ENCODE measurements at places on chromosomes 7 and 10.

DNA sequence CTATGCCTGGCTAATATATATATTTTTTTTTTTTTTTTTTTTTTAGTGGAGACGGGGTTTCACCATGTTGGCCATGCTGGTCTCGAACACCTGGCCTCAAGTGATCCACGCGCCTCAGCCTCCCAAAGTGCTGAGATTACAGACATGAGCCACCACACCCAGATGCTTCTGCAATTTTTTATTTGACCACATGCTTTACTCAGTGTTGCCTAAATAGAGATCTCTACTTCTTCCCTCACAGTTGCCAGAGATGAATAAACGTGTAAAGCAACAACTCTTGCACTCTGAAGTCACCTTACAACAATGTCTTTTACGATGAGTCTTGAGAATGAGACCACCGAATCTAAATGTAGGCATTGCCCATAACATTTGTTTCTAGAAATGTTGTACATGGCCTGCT is 107.9 kb upstream of the FRMD4A start:
- DNase-seq = no peak

GRCh38 chr10:17227367-17228090 is 512 bp upstream of the VIM start:
- DNase-seq = peak; percentile 71

GRCh38 chr10:6787718-6788117 is 207.6 kb upstream of the PRKCQ start:
- DNase-seq = no peak

GRCh38 chr7:24714676-24715010 is 42.6 kb downstream of the GSDME start:
- DNase-seq = no peak

DNA sequence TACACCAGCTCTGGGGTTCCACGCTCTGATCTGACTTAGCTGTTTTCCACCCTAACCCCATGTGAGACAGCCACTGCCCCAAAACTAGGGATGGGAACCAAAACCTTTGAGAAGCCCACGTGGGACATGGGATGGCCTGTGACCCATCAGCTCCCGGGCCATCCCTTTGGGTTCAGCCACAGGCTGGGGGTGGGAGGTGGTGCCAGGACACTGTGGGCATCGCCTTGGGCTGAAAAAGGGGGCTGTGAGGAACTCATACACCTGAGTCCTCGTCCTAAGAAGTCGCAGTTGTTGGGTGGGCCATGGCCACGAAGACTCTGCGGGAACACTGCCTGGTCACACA is 379.1 kb downstream of the DNAJB6 start:
- no peak for DNase-seq

- no peak for DNase-seq
These were observed 19.7 kb upstream of the PON2 start for GRCh38 chr7:95454438-95455045.

DNA sequence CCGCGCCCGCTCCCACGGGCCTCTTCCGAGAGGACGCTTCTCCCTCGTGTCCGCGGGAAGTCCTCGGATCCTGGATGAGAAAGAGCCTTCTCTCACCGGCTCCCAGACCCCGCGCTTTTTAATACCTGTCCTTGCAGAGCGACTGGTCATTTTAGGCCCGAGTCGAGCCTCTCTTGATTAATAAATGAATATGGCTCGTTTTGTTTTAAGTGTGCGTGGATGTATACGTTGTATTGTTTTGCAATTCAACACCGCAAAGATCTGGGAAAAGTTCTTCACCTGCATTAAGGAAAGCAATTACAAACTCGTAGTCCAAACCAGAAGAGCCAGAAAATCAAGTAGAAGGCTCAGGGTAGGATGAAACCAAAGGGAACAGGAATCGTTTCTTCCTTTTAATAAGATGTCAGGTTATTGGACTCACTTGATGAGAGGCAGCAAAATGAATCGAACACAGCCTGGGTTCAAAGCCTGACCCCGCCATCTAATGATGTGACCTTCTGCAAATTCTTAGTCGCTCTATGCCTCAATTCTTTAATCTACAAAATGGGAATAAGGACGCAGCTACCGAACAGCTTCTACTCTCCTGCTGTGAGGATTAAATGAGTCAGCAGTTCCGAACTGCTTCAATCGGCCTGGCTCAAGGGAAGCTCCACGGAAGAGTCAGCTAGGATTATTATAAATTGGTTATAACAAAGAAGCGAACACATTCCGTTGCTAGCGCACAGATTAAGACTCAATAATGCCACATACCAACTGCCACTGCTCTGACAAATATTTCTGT is 277.8 kb upstream of the NEBL start:
- no peak for DNase-seq

DNA sequence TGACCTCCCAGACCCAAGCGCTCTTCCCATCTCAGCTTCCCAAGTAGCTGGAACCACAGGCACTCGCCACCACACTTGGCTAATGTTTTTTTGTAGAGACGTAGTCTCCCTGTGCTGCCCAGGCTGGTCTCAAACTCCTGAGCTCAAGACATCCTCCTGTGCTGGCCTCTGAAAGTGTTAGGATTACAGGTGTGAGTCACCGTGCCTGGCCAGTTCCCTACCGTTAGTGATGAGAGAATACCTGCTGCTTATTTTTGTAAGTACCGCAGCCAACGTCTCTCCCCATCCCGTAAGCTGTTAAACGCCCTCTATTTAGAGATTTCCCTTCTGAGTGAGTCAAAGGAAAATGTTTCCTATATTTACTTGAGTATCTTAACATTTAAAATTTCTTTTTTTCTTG is 38.5 kb upstream of the PDLIM1 start:
- DNase-seq = no peak

DNA sequence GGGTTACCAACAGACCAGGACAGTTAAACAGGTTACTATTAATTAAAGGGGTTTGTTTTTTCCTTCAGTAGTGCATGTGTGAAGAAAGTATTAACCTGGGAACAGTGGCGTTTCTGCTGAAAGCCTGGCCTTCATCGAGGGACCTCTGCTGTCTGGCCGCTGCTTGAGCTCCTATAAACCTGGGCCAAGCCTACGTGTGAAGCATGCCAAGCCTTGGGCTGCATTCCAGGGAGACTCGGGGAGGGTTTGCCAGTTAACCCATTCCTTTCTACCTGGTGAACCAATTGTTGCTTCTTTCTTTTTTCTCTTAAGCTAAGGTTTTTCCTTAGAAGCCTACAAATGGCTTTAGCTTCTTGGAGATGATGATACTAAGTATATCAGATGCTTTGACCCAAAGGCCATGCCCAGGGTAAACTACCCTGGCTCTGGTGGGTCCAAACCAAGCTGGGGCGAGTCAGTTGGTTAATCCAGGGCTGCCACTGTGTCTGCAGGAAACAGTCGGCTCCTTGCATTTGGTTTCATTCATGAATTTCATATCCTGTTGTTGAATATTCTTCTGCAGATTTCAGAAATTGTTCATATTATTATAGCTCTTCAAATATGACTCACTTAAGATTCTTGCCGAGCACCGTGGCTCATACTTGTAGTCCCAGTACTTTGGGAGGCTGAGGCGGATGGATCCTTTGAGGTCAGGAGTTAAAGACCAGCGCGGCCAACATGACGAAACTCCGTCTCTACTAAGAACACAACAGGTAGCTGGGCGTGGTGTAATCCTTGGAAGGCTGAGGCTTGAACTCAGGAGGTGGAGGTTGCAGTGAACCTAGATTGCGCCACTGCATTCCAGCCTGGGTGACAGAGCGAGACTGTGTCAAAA is 23.8 kb downstream of the PFKP start:
- no peak for DNase-seq

DNA sequence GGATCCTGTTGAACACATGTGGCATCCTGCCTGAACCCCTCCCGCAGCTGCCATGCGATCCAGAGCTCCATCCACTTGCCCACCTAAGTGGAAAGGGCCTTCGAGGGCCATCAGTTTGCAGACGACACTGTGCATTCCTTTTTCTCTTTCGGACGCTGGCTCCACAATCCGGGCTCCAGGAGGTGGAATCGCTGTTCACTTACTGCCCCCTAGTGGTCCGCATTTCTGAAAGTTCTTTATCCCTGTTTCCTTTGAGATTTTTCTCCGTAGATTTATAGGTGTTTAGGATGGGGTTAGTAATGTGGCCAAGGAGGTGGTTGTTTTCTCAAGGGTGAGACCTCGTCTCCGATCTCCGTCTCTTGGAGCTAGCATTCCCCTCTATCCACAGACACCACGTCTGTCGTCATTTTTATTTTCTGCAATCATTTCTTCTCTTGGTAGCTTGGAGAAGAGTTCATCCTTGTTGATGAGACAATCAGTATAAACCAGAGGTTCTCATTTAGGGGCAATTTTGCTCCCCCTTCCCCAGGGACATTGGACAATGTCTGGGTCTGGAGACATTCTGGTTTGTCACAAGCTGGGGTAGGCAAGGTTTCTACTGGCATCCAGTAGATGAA is 204.6 kb downstream of the ARHGAP21 start:
- DNase-seq = peak; percentile 57

DNA sequence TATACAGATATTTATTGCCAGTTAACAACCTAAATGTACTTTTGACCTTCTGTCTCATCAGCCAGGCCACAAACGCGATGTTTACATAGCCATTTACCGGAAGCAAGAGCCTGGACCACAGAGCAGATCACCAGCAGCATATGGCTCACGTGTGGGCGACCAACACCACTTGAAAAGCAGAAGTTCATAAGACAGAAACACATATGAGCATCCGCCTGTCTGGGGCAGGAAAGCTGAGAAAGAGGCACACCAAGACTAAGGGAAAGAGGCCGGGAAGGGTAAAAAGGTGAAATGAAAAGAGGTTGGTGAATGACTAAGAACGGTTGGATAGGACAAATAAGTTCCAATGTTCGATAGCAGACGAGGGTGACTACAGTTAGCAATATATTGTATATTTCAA is 1.3 kb downstream of the ABCB1 start:
- DNase-seq = peak; percentile 75

DNA sequence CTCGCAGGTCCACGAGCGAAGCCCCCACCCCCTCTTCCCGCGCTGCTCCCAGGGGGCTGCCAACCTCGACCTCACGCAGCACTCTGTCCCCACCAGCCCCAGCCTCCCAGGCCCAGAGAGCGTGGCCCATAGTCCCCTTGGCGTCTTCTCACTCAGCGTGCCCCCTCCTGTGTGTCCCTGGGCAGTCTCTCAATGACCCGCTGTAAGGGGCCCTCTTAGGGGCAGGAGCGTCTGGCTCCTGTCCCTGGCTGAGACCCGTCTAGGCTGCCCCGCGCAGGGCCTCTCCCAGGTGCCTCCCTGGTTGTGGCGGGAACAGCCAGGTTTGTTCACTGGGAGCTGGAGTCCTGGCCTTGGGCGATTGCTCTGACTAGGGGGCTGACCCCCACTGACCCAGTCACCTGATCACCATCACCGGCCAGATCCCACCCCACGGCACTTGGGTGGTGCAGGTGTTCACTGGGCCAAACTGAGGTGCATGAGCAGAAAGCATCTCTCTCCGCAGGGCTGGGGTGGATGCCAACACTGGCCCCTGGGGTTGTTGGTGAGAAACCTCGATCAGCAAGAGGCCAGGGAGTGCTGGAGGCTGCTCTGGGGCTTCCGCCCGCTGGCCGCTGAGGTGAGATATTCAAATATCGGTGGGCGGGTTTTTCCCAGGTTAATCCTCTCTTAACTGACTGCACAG is 12.6 kb upstream of the WDFY4 start:
- no peak for DNase-seq

GRCh38 chr7:136549756-136550155 is 318.7 kb upstream of the CHRM2 start:
- DNase-seq = no peak

DNA sequence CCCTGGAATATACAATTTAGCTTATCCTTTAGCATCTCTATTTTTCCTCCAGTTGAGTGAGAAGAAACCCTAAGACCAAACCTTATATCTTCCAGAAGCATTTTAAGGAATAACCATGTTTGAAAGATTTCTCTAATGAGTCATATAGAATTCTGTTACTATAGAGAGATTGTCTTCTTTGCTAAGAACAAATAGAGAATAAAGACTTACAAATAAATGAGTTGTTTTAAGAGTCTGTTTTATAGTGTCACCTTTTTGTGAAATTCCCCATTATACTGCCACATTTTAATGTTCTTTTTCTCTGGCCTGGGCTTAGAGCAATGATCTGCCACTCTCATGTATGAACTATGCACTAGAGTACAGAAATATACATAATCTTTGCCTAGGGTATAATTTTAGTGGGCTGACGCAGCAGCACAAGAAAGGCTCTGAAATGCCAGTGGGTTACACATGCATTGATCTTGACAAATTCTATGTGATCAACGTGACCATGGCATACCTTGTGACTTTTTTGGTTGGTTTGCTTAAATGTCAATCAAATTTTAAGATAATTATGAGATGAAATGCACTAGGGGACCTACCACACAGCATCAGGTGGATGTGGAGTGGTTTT is 145.1 kb upstream of the MKLN1 start:
- no peak for DNase-seq

GRCh38 chr7:130838738-130839137 is 104.7 kb upstream of the KLF14 start:
- no peak for DNase-seq

- DNase-seq = no peak
These were observed 6.5 kb upstream of the AP5Z1 start for GRCh38 chr7:4768597-4769569.

DNA sequence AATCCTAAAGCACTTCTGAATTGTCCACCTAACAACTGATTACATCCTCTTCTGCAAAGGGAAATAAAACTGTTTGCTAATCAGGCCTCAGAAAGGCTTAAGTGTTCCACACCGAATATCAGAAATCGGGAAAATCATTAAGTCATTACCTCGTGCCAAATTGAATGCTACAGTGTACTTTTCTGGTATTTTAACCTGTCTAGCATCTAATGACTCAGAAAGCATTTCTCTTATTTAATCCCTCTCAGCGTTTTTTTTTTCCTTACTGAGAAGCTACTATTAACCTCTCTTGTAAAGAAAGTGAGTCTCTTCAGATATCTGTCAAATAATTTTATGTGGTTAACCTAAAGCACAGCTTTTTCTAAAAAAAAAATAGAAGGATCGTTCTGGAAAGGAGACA is 28.6 kb downstream of the VIM start:
- DNase-seq = no peak

DNA sequence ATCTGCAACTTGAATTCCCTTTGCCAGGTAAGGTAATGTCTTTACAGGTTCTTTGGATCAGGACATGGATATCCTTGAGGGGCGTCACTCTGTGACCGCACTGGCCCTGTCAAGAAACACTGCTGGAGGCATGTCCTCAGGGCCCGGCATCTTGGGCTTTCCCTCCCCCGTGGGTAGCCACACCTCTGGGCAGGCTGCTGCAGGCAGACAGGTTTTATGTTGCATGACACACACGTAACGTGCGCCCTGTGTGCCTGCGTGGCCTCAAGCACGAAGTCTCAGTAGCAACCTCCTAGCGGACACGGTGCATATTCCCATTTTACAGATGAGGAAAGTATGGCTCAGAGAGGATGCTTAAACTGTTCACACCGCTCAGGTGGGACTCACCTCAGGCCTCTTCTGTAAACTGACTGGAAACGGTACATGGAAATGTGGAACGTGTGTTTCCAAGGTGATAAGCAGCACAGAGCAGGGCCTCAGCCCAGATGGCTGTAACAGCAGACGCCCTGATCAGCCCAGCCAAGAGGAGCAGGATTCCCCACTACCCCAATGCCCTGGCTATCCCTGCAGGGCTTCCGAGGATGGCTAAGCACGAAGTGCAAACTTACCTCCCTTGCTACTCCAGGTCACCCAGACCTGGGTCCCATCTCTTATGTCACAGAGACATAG is 553.6 kb downstream of the TCERG1L start:
- no peak for DNase-seq

GRCh38 chr7:83001362-83002040 is 161.2 kb downstream of the PCLO start:
- DNase-seq = no peak

GRCh38 chr7:48515171-48515570 is 343.9 kb downstream of the ABCA13 start:
- no peak for DNase-seq
